Activated T-helper 17 cell treated with anti-CD3 and anti-CD28 coated beads, Interleukin-2, amount 50 U/mL, for 72 hours (primary cell): ENCODE measurements at places on chromosomes 6 and 20. TPM values are rescaled to one million over a fixed set of nuclear protein-coding genes. Genes with fewer than 3 reads are reported as not detected.

- ATAC-seq = peak; percentile 81
Measured at GRCh38 chr6:29752451-29753308, 29.4 kb downstream of the HLA-F start.

DNA sequence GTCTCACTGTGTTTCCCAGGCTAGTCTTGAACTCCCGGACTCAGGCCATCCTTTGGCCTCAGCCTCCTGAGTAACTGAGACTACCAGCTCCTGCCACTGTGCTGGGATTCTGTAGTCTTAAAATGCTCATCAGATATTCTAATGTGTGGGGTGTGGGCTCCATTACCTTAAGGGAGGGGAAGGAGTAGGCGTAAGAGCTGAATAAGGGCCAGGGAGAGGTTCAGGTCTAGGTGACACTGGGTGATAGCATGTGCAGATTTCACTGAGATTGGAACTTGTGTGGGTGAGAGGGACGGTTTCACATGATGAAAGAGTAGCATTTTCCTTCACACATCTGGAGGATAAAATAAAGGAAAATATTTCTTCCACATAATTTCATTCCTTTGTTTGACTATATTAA, 8.5 kb downstream of the AKAP12 start:
- peak; percentile 54 for ATAC-seq

DNA sequence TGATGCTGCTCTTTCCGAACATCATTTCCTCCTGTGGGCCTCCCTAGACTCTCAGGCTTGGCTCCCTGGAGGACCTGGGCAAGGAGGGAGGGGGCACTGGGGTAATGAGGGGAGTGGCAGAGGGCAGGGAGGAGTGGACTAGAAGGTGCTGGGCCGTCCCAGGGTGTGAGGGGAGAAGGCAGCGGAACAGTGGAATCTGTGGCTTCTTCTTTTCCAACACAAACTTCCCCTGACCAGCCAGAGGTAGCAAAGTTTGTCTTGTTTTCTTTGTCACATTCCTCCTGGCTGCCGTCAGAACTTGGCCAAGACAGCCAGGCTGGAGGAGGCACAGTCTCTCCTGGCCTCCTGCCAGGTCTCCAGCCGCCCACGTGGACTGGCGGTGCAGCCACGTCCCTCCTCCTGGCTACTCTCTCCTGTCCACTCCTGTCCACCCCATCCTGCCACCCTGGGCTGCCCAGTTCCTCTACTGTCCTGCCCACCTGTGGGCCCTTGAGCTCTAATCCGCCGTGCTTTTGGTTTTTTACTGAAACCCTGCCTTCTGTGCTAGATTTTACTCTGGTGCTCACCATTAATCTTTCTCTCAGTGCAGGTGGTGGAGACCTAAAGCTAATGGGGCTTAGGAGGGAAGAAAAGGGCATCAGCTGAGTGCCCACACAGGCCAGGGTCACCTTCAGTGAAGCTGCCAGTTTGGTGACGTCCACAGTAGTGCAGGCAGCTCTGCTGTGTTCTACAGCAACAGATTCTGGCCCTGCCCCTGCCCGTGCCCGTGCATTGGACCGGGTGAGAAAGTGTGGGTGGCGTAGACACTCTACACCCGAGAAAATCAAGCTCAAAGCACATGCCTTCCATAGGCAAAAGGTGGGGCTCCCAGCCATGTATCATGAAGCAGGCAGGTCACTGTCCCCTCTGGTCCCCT, 2.8 kb upstream of the CDSN start:
- no peak for ATAC-seq

- peak; percentile 82 for ATAC-seq
Measured at GRCh38 chr20:36808317-36809257, 35.0 kb upstream of the DSN1 start.

DNA sequence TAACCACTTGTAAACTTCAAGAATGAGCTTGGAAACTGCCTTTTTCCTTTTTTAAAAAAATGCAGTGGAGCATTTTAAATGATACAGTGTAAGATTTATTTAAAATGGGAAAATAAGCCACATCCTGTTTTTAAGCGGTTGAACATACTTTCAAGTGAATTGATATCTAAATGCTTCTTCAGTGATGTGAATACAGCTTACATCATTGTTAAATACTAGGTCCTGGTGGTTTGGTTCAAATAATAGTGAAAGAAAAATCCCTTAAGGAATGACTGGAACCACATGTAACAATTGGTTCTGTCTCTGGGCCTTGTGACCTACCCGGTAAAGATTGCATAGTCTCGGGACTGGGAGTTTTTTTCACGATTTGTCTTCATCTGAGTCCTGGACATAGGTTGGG, 44.2 kb downstream of the BMP6 start:
- ATAC-seq = no peak

REM1 gene
- total RNA-seq = not detected
